ENCODE measurements at places on chromosomes 1 and 21.

- no peak for DNase-seq
These were observed 22.0 kb upstream of the PRELP start for GRCh38 chr1:203453616-203454015.

DNA sequence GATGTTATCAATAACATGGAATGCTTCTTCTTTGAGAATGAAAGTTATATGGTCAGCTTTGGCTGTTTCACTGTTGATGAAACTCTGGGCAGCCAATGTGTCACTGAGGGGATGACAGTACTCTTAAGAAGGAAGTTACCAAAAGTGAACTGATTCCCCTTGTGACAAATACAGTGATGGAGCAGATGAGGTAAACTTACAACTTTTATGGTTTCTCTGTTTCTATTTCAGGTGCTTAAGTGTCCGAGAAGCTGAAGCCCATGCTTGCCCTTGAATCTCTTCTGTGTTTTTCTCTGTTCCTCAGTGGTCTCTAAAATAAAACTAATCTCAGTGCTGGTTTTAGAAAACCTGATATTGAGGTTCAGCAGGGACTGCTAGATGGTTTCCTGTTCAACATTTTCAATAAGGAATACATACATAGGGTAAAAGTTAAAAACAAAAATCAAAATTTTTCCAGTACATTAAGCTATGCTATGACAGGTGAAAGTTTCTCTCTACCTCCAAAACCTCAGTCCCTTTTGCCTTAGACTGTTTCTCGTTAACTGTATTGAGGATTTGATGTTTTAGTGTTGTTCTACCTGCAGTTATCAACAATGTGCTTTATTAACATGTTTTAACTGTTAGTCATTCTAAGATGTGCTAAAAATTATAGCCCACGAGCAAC is 454.4 kb upstream of the ADGRL4 start:
- DNase-seq: no peak

DNA sequence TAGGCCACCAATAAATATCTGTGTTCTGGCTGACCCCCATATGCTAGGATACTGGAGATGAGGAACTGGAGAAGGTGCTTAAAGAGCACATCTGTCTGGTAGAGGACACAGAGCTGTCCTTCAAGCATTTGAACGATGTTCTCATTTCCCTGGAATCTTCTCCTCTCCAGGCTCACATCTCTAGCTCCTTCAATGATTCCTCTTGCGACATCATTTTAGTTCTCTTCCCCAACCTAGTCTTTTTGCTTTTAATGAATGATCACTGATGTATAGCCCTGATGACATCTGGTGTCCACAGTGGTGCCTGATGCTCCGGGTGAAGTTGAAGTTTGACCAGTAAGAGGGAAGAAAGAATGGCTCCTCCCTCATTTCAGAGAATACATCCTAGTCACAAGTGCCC is 80.8 kb upstream of the UBE2U start:
- DNase-seq: no peak

- no peak for DNase-seq
These were observed 97.6 kb upstream of the VANGL1 start for GRCh38 chr1:115544131-115544530.

Data from stimulated activated CD4-positive, alpha-beta T cell treated with anti-CD3 and anti-CD28 coated beads, Interleukin-4, amount 100 ng/mL, for 24 hours (primary cell).